ENCODE measurements at places on chromosomes 2 and 18.

DNA sequence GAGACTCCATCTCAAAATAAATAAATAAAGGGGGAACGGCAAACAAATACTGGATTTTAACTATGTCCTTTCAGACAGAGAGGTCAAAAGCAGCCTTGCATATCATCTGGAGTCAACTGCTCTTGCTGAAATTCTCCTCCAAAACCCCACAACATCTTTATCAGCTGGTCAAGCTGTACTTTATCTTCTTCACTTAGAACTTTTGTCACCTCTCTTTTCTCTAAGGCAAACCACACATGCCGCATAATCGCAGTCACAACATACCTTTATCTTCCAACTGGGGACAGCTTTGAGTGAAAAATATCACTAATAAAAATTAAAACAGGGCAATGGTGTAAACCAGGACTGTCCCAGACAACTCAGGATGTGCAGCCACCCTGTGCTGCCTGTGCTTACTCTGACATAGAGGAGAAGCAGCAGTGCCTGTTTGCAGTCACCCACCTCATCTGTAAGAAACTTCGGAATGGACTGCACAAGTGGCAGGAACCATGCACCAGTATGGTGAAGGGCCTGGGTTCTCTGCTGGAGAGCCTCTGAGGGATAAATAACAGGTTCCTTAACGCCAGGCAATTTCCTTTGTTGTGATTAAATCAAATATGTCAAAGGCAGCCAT, 6.2 kb downstream of the MPPE1 start:
- DNase-seq: no peak

DNA sequence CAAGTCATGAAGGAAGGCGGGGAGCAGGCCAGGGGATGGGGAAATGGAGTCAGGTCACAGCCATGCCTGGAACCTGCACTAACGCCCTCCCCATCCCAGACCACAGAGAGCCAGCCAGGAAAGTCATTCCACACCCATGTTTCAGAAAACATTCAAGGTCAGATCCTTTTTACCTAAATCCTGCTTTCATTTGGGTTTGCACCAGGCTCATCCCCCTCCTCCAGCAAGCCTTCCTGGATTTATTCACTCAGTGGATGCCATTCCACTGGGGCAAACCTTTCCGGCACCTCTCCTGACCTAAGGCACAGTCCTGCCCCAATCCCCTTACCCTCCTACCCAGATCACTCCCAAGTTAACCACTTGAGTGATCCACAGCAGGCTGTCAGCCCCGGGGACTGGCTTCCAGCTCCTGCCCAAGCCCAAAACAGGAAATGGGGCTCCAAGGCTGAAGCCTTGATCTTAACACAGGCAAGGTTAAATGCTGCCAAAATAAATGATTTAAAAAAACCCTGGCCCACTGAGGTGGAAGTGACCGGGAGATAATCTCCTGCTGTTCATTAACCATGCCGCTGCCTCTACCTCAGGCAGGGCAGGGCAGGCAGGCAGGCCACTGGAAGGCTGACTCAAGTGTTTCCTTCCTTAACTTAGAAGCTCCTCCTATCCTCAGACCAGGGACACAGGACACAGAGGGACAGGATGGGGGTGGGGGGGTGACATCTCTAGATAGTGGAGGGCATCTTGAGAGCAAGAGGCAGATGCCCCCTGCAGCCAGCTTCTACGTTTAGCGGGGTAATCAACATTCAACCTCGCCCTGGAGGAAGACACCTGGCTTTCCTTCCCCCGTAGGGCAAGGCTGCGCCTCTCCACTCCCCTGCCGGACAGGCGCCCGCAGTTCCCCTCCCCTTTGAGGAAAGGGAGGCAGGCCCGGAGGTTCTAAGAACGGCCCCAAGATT, 1.4 kb downstream of the RAB11FIP5 start:
- DNase-seq: peak; percentile 8

GRCh38 chr18:34848695-34849094, 138.6 kb downstream of the DTNA start:
- DNase-seq: no peak

- no peak for DNase-seq
Observed at GRCh38 chr18:63677500-63678225, 16.0 kb upstream of the SERPINB3 start.

- no peak for DNase-seq
Observed at GRCh38 chr2:260507-261161, 3.2 kb downstream of the SH3YL1 start.

DNA sequence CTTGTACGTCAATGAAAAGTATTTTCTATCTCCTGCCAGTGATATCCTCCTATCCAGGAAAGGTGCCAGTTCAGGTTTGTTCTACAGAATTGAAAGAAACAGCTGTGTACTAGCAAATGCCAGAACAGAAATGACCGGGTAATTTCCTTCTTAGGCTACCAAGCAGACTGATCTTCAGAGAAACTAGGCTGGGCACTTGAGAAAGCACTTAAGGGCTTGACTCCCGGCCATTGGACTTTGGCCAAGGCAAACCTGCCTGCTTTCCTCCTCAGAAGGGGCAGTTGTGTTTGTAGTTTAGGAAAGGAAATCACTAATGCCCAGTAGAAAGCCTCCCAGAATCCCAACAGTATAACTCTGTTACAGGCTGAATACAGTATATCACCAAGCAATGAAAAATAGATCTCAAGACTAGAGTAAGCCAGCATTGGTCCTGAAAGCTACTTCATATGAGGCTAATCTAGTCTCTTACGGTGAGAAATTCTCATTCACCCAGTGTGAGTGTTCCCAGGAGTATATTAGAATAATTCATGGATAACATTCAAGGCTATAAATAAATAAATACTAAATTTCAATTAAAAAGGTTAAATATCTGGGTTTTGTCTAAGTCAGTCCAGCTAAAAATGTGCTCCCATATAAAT, 43.0 kb upstream of the COL5A2 start:
- no peak for DNase-seq

- DNase-seq: no peak
Observed at GRCh38 chr18:76371301-76372203, 123.5 kb downstream of the ZNF516 start.

GRCh38 chr2:45664635-45665261, 13.3 kb downstream of the PRKCE start:
- DNase-seq: no peak
